NCI-H1105 treated with DMSO at 0.1 percent for 48 hours (cell line): ENCODE measurements at places on chromosomes 3 and 15.

GRCh38 chr3:152606146-152606545 is 228.8 kb upstream of the P2RY1 start:
- DNase-seq = no peak

GRCh38 chr3:32951410-32951811 is at the start of gene CCR4:
Gene CCR4, plus strand, starts transcription at chr3:32951644. Its CDS starts 1,779 bp downstream, at chr3:32953423.
- DNase-seq = no peak

- no peak for DNase-seq
Observed at GRCh38 chr3:62824965-62825592, 50.1 kb downstream of the CADPS start.

DNA sequence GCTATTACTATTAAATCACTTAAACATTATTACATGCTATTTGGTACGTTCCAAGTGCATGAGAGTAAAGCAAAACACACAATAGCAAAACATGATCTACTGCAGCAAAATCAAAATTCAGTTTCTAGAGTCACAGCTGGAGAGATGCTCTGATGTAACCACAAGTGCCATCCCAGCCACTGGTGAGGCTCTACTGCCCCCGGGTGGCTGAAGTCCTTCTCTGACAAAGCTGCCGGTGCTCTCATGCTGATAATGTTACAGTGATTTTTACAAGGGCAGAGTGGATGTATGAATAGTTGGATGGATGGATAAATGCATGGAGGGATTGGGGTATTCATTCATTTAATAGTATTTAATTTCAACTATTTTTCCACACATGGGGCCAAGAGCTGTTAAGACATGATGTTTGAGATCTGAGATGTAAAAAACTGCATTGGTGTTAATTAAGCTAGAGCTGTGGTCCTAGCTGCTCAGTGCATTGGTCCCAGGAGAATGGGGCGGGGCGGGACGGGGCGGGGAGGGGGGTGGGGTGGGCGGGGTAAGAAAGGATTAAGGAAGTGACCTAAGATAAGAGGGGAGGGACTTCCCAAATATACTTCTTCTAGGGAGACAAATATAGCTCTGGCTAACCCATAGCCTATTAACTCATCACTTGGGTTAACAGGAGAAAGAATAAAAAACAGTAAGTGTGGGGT is 5.3 kb upstream of the SPESP1 start:
- DNase-seq = peak; percentile 74

DNA sequence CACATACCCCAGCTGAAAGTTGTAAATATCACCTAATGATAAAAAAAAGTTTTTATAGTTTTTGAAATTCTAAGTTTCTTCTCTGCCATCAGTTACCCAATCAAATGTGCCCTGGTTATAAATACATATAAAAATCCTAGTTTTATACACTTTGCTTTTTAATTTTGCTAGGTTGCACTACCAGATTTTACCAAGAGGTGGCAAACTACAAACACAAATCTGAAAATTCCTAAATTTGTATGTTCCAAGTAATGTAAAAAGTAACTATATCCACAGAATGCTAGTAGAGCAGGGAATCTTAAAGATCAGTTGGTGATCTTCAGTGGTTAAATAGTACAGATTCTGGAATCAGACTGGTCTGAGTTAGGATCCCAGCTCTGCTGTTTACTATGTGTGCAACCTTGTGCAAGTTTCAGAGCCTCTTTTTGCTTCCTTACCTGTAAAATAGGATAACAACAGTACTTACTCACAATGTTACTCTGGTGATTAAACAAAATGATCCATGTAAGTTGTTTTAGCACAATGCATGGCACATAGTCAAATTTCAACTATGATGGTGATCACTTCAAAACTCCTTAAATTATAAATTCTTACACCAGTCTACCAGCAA is 11.0 kb downstream of the TRPM7 start:
- DNase-seq = peak; percentile 17

- no peak for DNase-seq
Observed at GRCh38 chr15:93071469-93071936, 17.5 kb downstream of the RGMA start.

- no peak for DNase-seq
Observed at GRCh38 chr3:71309342-71309741, 274.2 kb downstream of the FOXP1 start.

- no peak for DNase-seq
Observed at GRCh38 chr15:74431116-74431515, 2.6 kb downstream of the SEMA7A start.

DNA sequence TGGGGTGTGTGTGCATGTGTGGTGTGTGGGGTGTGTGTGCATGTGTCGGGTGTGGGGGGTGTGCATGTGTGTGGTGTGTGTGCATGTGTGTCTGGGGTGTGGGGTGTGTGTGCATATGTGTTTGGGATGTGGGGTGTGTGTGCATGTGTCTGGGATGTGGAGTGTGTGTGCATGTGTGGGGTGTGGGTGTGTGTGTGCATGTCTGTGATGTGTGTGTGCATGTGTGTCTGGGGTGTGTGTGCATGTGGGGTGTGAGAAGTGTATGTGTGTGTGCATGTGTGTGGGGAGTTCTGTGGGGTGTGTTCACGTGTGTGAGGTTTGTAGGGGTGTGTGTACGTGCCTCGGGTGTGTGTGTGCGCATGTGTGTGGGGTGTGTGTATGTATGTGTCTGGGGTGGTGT is 6.7 kb upstream of the OCA2 start:
- DNase-seq = no peak

DNA sequence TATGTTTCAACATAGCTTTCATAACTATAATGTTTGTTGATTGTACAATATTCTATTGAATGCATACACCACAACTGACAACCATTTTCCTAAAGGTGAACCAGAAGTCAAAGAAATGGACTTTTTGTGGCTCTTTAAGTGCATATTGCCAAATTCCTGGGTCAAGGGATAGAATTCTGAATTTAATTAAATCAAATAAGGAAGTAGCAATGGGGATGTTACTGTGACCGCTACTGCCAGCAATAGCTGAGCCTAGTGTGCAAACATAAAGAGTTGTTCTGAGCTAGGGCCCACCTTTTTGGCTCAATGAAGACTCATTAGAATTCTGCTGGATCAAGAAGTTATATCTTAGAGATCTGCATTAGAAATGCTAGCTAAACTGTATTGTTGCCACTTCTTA is 17.3 kb upstream of the KBTBD8 start:
- DNase-seq = no peak

DNA sequence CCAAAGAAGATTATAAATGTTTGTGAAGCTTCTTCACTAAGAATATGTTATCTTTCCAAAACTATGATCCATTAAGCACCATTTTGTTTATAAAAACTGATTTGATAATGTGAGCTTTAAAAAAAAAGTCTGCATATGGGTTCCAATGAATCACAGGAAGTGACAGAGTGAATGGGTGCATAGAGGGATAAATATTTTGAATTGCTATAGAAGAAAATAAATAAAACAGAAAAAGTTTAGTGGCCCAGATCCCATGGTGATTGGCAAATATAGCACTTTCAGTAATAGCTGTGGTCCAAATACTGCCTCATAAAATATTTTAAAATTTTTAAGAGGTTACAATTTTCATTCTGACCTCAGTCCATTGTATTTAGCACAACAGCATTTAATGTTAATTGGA is 19.2 kb downstream of the CPA3 start:
- DNase-seq = no peak

GRCh38 chr3:99925584-99926230 is 108.0 kb downstream of the CMSS1 start:
- DNase-seq = peak; percentile 5

DNA sequence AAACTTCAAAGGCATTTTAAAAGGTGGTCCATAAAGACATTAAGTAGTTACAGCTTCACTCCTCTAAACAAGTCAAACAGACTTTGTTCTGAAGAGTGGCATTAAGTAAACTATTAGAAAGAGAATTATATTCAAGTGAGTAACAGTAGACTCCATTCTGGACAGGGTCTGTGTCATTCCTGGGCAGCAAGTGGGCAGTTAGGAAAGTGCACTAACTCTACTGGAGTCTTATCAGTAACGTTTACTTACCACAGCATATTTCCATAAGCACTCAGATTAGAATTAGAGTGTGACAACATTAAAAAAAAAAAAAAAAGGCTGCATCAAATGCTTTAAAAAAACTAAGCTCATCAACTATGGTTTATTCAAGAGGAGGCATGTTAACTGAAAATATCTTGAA is 10.6 kb downstream of the UBR1 start:
- no peak for DNase-seq

GRCh38 chr3:149152420-149152819 is 23.0 kb downstream of the HPS3 start:
- DNase-seq = no peak

- no peak for DNase-seq
Observed at GRCh38 chr3:20608054-20608738, 422.2 kb upstream of the SGO1 start.

- no peak for DNase-seq
Observed at GRCh38 chr15:90008607-90009006, 7.5 kb downstream of the ZNF710 start.
